ENCODE measurements at places on chromosomes 16 and 17. TPM values are rescaled to one million over a fixed set of nuclear protein-coding genes. Genes with fewer than 3 reads are reported as not detected.
A peak's percentile ranks its signal among the peaks of the same experiment; 100 is the strongest.

DNA sequence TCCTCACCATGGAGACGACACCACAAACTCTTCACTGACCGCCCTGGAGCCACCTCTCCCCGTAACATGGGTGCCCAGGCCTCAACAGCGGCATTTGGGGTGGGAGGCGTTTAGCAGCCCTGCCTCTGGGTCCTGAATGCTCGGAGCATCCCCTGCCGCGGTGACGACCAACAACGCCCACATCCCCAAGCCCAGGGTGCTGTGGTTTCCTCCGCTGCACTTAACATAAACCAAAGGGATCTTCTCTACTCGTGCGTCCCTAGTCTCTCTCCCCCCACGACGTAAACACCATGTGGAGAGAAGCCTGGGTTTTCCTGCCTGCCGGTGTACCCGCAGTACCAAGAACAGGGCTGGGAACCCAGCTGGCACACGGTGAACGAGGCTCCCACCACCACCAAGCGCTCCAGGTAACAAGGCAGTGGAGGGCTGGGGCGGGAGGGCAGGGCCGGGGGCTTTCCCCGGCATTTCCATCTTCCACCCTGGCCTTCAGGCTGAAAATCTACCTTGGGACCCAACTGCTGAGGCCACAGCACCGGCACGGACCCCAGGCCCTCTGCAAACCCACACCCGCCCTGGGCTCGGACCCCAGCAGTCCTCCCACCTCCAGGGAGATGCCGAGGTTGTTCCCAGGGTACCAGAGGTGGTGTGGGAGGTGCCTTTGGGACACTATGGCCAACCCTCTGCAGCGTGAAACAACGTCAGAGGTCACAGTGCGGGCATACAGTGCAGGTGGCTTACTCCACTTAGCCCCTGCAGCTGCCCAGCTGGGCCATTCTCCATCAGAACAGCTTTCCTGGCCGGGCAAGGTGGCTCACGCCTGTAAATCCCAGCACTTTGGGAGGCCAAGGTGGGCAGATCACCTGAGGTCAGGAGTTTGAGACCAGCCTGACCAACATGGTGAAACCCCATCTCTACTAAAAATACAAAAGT, 54.3 kb downstream of the TIMM22 start:
- H3K27me3 ChIP-seq = no peaks in the 10 kb centered on the region
- DNase-seq = no peak
- peak overlapping the region; percentile 69 for H3K27ac ChIP-seq
- H3K36me3 ChIP-seq = peaks cover 46% of the 10 kb centered on the region
- peaks cover 23% of the 10 kb centered on the region for H3K4me1 ChIP-seq

- no peak within 1 kb of the TSS for H3K27ac ChIP-seq
- no peak for DNase-seq
- H3K4me1 ChIP-seq = peaks cover 30% of the 10 kb centered on the region
- H3K27me3 ChIP-seq = peaks cover 5% of the 10 kb centered on the region
These were observed at the start of gene MGAT5B for GRCh38 chr17:76868176-76868668. TSS of gene MGAT5B (plus strand) at chr17:76868404. CDS start at chr17:76869030, 626 bp downstream.

DNA sequence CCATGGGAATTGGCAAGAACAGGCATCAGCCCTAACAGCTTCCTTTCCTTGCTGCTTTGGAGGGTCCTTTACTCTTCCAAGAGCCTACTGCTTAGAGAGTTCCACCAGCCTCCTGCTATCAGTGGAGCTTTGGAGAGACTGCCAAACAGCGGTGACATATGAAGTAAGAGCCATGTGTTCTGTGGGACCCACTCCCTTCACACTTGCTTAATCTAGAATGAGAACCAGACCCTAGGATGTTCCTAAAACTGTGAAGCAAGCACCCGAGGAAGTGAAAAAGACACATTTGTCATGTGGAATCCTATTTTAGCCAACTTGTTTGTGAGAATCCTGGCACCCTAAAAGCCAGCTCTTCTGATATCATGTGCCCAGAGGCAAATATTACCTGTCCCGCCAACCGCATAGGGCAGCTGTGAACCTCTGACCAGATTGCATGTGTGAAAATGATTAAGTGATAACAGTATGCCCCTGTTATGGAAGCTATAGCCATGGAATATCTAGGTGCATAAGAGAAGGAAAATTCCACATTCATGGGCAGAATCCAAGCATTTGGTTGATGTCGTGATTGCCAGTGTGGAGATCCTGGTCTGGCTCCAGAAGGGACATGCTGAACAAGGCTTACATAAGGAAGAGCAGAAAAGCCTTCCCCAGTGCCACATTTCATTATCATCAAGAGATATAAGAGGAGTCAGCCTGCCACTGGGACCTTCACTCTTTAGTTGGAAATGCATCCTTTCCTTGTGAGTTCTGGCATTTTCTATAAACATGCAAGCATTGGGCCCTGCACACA, 18.7 kb downstream of the RCVRN start:
- H3K27ac ChIP-seq = no peak overlapping the region
- H3K27me3 ChIP-seq = no peaks in the 10 kb centered on the region
- DNase-seq = no peak
- no peak overlapping the region for H3K4me3 ChIP-seq
- no peaks in the 10 kb centered on the region for H3K4me1 ChIP-seq
- no peaks in the 10 kb centered on the region for H3K36me3 ChIP-seq

- no peak overlapping the region for H3K4me3 ChIP-seq
- H3K4me1 ChIP-seq = peaks cover 26% of the 10 kb centered on the region
- H3K27me3 ChIP-seq = no peaks in the 10 kb centered on the region
- H3K36me3 ChIP-seq = no peaks in the 10 kb centered on the region
- H3K27ac ChIP-seq = peak overlapping the region; percentile 87
- no peak for DNase-seq
These were observed 60.9 kb downstream of the NKD1 start for GRCh38 chr16:50609049-50609448.

The GAST gene
- total RNA-seq = not detected
